ENCODE measurements at places on chromosomes 16 and 17. TPM values are rescaled to one million over a fixed set of nuclear protein-coding genes. Genes with fewer than 3 reads are reported as not detected.
A peak's percentile ranks its signal among the peaks of the same experiment; 100 is the strongest.

- DNase-seq, result no peak
Observed at GRCh38 chr16:84847564-84848355, 28.0 kb downstream of the CRISPLD2 start.

DNA sequence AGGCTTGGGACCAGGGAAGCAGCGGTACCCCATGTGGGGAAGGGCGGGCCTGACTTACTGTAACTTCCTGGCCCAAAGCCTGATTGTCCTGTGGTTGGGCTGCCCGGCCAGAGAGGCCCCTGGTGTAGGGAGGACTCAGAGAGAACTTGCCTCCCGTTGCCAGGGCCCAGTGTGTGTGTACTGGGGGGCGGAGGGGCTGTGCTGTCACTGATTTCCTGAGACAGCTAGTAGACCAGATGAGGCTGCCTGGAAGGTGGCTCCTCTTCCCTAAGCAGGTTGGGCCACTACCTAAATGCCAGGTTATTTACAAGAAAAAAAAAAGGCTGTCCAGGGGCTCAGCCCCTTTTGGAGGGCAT is 16.7 kb downstream of the SOCS3 start:
- peak; percentile 45 for DNase-seq

GRCh38 chr17:47851764-47852112 is 775 bp upstream of the SP6 start:
- DNase-seq, result no peak

GLIS2 gene
- total RNA-seq, result 0.30 TPM

LDAF1 gene
- total RNA-seq, result 7.2 TPM

Data from activated CD4-positive, alpha-beta T cell treated with anti-CD3 and anti-CD28 coated beads for 36 hours (primary cell).